ENCODE measurements at places on chromosomes 13 and 19.

DNA sequence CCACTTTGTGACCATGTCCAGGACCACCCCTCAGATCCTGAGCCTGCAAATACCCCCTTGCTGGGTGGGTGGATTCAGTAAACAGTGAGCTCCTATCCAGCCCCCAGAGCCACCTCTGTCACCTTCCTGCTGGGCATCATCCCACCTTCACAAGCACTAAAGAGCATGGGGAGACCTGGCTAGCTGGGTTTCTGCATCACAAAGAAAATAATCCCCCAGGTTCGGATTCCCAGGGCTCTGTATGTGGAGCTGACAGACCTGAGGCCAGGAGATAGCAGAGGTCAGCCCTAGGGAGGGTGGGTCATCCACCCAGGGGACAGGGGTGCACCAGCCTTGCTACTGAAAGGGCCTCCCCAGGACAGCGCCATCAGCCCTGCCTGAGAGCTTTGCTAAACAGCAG, 7.7 kb upstream of the CEACAM7 start:
- DNase-seq, result no peak

DNA sequence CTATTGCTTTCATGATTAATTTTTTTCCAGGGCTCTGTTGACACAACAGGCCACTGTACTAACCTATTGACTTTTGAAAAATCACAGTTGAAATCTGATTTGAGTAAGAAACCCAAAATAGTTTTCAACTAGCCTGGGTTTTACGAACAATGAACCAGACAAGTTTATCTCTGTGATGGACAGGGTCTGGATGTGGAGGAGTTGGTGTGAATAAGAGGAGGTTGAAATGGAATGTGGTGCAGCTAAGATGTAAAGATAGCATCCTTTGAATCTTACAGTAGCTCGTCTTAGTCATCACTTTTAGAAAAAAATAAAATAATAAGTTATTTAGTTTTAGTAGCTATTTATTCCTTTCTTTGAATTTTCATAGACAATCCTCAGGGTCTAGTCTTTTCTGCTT, 8.3 kb upstream of the OXGR1 start:
- DNase-seq, result no peak

DNA sequence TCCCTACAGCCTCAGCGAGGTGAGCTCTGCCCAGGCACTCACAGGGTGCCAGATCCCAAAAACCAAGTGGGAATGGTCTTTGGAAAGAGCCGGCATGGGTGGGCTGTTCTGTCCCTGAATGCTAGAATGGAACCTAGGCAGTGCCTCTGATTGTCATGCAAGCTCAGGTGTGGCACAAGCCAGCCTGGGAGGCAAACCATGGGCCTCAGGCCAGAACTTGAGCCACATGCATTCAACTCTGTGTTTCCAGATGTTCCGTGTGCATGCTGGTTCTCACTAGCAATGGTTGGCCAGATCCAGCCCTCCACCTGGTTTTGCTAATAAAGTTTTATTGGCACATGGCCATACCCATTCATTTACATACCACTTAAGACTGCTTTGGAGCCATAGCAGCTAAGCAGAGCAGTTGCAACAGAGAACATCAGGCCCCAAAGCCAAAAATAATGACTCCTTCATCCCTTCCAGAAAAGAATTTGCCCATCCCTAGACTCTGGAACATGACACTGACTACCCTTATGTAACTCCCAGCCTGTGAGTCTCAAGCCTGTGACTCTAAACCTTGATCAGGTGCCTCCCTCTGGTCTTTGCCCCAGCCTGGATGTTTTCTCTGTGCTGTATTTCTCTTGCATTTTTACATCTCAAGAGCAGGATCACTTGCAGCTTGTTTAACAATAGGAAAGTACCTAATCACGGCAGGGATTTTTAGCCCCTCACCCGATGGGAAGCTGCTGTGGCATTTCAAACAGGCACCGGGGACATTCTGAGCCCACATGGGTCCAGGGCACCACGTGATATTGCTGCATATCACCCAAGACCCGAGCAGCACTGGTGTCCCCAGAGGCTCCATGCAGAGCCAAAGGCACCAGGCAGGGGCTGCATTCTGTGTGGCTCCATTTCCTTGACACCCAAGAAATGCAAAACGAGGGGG, 55.4 kb upstream of the USE1 start:
- no peak for DNase-seq

- no peak for DNase-seq
Measured at GRCh38 chr13:49502954-49503353, 7.2 kb downstream of the PHF11 start.

GRCh38 chr13:86918682-86919081, 752.5 kb upstream of the SLITRK5 start:
- no peak for DNase-seq

DNA sequence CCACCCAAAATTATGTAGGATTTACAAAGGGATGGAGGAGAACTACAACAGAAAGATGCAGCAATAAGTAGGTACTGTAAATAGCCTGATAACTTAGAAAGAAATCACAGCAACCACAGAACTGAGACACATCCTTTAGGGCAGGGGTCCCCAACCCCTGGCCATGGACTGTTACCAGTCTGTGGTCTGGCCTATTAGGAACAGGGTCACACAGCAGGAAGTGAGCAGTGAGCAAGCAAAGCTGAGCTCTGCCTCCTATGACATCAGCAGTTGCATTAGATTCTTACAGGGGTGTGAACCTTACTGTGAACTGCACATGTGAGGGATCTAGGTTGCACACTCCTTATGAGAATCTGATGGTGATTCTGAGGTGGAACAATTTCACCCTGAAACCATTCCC, 997.6 kb downstream of the DIAPH3 start:
- DNase-seq, result no peak

DNA sequence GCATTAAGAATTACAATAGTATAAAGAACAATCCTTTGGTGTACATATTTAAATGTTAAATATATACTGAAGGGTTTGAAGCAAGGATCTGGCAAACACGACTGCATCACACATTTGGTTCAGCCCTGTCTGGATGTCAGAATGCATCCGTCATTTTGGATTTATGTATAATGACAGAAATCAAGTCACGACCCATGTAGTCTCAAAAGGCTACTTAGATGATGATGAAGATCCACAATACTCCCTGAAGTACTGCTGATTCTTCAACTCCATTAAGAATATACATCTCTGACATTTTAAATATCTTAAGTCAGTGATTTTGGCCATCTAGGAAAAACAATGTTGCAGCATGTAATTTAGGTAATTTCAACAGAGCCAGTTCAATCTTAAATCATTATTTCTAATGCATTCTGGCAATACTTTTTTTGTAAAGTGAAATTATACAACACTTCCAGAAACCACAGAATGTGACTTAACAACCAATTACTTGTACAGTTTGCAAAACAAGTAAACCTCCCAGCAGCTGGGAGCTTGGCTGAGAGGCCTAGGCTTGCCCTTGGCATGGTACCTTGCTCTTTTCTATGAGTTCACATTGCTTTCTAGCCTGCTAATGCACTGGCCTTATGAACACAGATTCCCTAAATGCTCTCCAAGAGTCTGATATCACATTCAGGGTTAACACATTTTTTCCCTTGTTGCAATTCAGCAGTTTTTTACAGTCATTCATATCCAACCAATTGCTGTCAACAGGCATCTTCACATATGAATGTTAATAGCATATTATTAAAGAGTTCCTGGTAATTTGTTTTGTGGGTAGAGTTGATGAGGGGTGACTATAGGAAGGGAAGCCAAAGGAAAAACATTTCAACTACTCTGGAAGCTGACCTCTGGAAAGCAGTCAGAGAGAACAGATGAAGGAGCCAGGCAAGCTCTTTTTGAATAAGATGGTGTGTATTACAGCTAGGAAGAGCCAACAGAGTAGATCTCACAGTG, 175.2 kb downstream of the ENOX1 start:
- no peak for DNase-seq

DNA sequence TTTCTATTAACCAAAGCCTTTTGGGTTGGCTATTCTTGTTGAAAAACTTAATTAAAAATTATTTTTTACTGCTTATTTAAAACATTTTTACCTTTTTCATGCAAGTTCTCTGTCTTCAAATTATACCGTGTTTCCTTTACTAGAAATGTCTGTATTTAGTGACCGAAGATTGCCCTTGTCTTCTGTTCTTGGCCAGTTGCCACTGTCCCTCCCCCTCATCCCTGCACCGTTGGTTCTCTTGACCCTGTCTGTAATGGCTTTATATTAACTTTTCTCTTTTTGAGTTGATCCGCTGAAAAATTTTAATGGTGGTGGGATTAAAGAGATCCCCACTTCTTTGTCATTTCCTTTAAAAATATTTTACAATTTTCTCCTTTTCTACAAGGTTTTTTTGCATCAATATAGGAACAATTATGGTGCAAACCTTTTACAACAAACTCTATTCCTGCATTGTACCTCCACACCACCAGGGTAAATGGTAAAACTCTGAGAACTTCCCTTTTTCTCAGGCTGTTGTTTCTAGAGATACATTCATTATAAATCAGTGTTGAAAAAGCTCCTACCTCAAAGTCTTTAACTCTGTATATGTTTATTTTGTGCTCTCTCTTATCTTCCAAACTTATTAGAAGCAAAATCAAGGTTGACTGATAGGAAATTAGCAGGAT, 12.9 kb upstream of the RNF113B start:
- no peak for DNase-seq

DNA sequence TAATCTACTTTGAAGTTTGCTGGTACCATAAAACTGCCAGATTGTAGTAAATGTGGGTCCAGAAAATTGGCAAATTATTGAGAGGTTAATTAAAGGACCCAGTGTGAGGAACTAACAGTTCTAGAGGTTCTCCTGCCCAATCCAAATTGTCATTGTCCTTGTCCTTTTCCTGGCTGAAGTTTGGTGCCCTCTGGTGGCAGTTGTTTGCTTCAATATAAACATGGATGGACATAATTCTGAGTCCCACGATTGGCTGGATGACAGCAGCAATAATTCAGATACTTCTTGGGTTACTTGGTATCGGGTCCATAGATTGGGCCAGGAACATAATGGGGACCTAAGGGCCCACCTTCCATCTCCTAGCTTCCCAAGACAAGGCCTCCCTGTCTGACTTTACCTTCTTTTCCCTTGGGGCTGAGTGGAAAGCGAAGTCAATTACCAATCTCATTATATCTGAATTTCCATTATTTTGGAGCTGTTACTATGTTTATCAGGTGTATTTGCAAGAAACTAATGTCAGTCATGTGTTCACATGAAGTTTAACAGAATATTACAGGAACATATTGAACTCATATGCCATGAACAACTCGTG, 33.8 kb upstream of the GARRE1 start:
- DNase-seq, result peak; percentile 30

DNA sequence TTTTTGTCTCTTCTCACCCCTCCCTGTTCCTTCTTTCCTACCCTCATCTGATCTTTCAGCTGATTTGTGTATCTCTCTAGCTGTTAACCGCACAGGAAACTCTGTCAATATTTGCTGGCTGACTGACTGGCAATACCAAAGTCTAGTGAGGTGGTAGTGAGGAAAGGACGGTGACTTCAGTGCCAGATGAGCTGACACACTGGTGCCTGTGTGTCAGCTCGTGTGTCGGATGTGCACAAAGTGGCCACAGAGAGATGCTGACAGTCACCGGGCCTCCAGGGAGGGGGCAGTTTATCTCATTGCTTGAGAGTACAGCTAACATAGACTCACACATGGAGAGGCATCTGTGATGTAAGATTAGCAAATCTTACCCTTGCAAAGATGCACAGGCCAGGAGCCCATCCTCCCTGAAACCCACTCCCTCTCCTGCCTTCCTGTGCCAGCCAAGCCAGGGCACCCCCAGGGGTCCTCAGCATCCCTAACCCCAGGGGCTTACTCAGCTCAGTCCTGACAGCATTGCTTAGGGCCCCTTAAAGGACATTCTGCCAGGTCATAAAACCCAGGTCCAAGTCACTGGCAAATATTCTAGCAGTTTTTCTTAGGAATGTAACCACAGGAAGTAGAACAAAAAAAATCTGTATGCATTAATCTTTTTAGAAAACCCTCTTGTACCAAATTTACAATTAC, 80.2 kb downstream of the SHISA2 start:
- no peak for DNase-seq

DNA sequence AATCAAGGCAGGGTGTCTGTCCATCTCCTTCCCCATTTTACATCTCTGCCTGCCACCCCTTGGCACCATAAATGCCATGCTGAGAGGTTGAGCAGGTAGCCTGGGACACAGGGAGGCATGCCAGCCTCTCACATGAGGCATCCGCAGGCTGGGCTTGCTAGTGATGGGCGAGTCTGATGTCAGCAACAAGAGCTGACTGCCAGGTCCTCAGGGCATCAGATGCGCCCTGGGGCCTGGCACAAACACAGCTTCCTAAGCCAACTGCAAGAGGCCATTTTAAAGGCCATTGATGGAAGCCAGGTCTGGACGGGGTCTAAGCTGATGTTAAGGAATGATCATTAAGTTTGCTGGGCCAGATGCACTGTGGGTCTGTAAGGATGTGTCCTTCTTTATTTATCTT, 34.6 kb downstream of the MYH14 start:
- DNase-seq, result no peak
